ENCODE measurements at places on chromosomes 11 and 22.
A peak's percentile ranks its signal among the peaks of the same experiment; 100 is the strongest.

GRCh38 chr22:26614322-26614721 lies 3.5 kb downstream of the CRYBB1 start:
- no peak for DNase-seq

- no peak for DNase-seq
Observed at GRCh38 chr11:43979571-43980219, 37.3 kb downstream of the C11orf96 start.

GRCh38 chr11:8248786-8249185 lies 14.9 kb downstream of the LMO1 start:
- DNase-seq, result no peak

GRCh38 chr22:47382164-47382890 lies 619.9 kb downstream of the TBC1D22A start:
- no peak for DNase-seq

DNA sequence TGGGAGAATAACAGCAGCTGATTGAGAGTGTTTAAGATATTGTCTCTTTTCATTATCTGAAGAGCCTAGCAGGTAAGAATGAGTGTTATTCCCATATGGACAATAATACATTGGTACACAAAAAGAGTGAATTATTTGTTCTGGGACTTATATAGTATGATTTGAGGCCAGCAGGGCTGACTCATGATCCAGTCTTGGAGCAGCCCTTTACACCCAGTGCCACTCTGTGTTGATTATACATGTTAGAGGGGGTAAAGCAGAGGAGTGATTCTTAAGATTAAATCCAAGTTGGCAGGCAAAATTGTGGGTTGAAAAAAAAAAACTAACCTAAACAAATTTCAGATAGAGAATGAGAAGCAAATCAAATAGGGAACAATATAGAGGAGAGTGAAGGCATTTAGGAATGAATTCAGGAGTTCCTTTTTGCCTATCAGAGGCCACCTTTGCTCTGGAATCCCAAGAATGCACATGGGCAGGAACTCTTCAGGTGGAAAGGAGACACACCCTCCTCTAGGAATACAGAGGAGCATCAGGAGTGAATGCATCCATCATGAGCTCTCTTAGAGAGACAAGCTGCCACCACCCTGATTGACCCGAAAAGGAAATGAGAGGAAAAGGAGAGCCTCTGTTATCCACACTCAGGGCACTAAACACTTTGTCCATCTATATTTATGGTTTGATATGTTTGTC lies 19.2 kb upstream of the MRGPRX1 start:
- DNase-seq, result no peak

GRCh38 chr22:19784384-19785175 lies 24.0 kb downstream of the TBX1 start:
- DNase-seq, result no peak

DNA sequence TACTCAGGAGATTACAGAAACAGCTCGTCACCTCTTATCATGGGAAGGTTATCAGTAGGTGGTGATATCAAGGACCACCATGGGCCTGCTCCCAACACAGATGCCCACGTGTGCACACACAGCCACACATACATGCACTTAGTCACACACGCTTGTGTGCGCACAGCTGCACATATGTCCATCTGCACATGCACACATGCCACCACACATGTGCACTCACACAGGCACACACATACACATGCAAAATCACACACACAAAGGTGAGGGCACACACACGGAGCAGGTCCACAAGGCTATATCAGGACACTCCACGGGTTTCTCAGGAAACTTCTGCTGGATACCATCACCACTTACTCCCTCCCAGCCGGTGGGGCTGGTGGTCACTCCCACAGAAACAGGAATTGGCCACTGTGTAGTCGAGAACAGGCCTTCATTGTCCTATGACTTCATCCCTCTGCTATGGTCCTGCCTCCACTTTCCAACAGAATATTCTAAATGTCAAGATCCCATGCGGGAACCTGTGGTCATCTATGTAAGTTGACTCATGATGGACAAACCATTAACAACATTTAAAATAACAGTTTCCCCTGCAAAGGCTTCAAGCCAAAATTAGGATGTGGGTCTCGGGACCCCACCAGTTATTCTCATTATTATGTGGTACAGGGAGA lies 2.2 kb downstream of the C11orf24 start:
- DNase-seq, result no peak

DNA sequence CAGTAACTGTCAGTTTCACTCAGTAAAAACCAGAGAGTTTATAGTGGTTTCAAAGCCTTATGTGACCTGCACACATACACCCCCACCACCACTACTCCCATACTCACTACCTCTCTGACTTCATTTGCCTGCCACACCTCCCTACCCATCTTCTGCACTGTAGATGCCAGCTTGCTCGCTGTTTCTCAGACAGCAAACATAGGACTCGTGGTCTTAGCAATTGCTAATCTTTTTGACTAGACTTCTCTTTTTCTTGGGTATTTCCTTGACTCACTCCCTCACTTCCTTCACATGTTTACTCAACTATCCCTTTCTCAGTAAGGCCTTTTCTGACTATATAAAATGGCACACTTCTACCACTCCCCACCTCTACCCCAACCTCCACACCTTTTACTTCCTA lies 27.8 kb downstream of the CEP295 start:
- DNase-seq, result no peak

- no peak for DNase-seq
Observed at GRCh38 chr11:93216511-93217101, 18.8 kb upstream of the SLC36A4 start.

- peak; percentile 52 for DNase-seq
Observed at GRCh38 chr22:49760630-49761571, 66.8 kb downstream of the BRD1 start.

GRCh38 chr11:12116425-12117032 lies 6.1 kb downstream of the MICAL2 start:
- no peak for DNase-seq

GRCh38 chr22:37277384-37277783 lies 4.9 kb upstream of the CYTH4 start:
- DNase-seq, result no peak

DNA sequence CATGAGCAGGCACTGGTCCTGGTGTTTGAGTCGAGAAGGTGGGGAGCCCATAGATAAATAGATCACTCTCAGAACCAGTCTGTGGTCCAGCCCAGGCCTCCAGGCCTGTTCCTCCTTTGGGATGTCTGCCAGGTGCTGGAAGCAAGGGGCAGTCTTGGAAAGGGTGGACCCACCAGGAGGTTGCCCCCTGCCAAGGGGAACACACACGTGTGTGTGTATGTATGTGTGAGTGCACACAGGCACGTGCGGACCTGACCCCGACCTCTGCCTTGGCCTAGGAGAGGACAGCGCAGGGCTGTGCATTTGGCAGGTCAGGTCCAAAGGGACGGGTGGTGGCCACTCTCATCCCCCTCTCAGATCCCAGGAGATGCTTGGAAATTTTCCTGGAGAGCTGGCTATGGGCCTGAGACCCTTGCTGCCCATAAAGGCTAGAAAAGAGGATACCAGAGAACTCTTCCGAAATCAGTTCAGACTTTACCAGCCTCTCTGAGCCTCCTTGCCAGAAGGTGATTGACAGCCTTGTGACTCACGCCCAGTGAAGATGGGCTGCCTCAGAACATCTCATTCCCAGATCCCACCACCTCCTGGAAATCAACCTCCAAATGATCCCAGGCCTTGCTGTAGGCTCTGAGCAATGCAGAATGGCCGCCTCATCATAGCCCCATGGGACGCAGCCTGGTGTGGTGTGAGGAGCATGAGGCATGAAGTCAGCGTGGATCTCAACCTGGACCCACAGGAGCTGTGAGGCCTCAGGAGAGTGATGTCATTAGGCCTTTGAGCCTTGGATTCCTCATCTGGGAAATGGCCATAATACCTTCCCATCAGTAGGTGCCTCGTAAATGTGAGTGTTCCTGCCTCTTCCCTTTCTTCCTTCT lies 24.0 kb upstream of the CREB3L1 start:
- no peak for DNase-seq

DNA sequence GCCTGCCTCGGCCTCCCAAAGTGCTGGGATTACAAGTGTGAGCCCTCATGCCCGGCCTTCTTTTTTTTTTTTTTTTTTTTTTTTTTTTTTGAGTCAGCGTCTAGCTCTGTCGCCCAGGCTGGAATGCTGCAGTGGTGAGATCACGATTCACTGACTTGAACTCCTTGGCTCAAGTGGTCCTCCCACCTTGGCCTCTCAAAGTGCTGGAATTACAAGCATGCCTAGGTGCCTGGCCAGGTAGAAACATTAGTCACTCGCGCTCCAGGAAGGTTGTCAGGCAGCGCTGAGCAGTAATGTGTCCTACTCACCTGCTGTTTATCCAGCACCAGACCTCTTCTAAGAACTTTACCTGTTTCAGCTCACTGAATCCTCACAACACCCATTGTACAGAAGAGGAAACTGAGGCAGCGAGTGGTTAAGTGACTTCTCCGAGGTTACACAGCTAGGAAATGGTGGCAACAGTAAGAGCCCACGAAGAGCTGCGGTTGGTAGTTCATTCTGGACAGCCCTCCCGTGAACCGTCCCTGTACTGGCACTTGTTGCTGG lies 496 bp upstream of the CST6 start:
- no peak for DNase-seq

- DNase-seq, result no peak
Observed at GRCh38 chr11:66651016-66651415, 12.5 kb downstream of the RBM4 start.

- no peak for DNase-seq
Observed at GRCh38 chr11:86458294-86459001, 83.8 kb downstream of the CCDC81 start.

DNA sequence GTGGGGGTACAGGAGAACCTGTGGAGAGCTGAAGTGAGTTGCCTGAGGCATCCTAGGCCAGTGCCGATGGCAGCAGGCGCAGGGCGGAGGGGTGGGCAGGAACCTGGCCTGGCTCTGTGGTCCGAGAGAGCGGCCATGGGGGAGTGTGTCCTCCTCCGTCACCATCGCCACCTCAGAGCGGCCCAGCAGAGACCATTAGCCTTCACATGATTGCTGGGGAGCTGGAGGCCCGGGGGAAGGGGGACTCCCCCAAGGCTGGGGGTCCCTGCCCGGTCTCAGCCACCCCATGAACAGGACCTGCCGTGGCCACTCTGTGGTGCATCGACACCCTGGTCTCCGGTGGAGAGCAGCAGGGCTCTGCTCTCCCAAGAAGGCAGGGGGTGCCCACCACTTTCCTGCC lies 4.1 kb downstream of the OMP start:
- no peak for DNase-seq

GRCh38 chr22:33579448-33580093 lies 340.7 kb downstream of the LARGE1 start:
- DNase-seq, result peak; percentile 82

GRCh38 chr11:2913019-2913431 lies 16.2 kb downstream of the PHLDA2 start:
- DNase-seq, result no peak

GRCh38 chr11:74670171-74670570 lies 61.1 kb downstream of the CHRDL2 start:
- DNase-seq, result no peak

DNA sequence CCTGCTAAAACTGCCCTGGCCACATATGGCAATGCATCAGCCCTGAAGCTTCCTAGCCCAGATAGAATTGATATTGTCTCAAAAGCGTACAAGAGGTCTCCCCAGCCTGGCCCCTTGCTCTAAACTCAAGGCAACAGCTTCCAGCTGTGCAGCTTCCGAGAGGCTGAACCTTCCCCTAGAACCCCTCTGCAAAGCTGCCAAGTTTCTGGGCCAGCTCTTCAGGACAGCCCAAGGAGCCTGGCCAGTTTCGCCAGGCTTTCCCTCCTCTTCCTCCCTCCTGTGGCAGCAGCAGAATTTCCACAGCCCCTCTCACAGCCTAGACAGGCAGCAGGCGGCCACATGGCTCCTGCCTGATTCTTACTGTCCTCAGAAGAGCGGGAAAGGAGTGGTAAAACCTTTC lies 34.5 kb downstream of the NUMA1 start:
- no peak for DNase-seq

DNA sequence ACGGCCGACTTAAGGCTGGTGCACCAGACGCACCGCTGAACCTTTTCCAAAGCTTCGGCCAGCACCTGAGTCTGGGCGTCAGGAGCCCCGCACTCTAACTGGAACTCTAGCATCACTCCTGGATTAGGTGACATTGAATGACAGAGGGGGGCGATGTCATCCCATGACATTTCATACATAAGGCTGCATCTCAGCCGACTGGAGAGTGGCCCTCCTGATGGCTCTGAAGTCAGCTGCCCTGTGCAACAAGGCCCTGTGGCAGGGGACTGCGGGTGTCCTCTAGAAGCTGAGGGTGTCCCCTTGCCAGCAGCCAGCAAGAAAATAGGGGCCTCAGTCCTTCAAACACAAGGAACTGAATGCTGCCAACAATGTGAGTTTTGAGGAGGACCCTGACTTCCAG lies 10.1 kb upstream of the FADS3 start:
- DNase-seq, result no peak

DNA sequence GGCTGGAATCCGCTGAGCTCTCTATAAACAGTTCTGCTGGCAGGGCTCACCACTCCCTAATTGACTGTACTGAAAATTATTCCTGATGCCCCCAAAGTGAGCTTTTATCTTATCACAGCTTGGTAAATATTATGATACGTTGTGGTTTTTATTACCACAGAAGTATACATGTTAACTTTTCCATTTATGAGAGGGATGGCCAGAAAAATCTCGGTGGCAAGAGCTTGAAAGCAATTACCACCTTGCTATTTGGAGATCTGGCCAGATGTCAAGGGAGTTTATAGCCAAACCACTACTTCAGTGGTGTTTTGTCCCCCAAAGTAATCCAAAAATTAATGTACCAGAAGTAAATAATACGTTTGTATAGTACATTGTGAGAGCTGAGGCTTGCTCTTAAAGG lies 75.4 kb upstream of the RCN1 start:
- no peak for DNase-seq

GRCh38 chr22:44120314-44120704 lies 60.4 kb upstream of the PARVG start:
- DNase-seq, result no peak

GRCh38 chr11:94151903-94152677 lies 23.4 kb downstream of the PANX1 start:
- no peak for DNase-seq

GRCh38 chr22:48640890-48641841 lies 1186.5 kb downstream of the BRD1 start:
- no peak for DNase-seq

- DNase-seq, result no peak
Observed at GRCh38 chr11:60890696-60891095, 15.7 kb downstream of the PRPF19 start.

DNA sequence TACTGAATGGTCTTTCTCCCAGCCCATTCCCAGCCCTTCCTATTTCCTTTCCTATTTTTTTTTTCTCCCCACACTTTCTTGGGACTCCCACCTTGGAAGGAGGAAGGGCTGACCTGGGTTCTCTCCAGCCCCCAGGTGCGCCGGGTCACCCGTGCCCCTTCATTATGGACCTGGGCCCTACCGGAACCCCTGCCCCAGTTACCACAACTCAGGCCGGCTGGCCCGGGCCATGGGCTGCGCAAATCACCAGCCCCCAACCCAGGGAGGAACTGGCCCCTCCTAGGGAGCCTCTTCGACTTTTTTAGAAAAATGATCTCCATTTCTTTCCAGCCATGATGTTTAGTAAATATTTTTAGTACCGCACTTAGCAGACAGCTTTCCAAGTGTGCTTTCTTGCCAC lies 62.2 kb downstream of the MORC2 start:
- no peak for DNase-seq

Measured in NAMALWA (cell line).